Activated CD8-positive, alpha-beta memory T cell treated with anti-CD3 and anti-CD28 coated beads for 1 hour (primary cell): ENCODE measurements at places on chromosomes 6 and 20.

- no peak for DNase-seq
These were observed 173.8 kb downstream of the VEGFA start for GRCh38 chr6:43943781-43944250.

DNA sequence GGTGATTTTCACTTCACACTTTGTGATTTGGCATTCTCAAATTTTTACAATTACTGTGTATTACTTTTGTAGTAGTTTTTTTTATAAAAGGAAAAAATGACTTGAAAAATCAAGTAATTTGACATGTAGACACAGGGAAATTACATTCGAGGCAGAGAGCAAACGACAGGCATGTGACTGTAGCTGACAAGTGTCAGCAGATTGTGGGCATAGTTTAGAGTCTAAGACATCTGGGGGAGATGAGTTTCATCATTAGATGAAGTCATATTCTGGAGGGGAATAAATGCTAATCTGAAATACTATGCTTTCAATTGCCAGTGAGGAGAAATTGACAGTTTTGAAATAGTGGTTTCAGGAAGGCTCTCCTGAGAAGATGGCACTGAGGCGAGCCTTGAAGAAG, 126.0 kb downstream of the MTHFD1L start:
- no peak for DNase-seq

- no peak for DNase-seq
These were observed 5.9 kb downstream of the VNN2 start for GRCh38 chr6:132751828-132752227.

GRCh38 chr6:44339763-44340625, 2.5 kb upstream of the SPATS1 start:
- no peak for DNase-seq

DNA sequence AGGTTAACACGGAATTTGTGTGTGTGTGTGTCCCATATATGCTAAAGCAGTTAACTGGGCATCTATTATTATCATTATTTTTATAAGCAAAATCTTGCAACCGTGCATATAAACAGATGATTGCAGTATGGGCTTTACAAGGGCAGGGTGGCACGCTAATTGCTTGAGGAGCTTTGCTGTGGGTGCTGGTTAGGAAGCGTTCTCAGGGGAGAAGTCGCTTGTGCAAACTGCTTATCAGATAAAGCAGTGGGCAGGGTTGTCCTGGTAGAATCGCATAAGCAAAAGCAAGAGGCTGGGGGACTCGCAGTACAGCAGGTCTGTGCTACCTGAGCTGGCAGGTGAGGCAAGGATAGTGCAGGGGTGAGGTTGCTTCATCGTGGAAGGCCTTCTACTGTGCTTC, 9.7 kb upstream of the CCN6 start:
- DNase-seq = no peak

- no peak for DNase-seq
These were observed 160.8 kb downstream of the CDC5L start for GRCh38 chr6:44548319-44548718.

- DNase-seq = no peak
These were observed 403.8 kb upstream of the SOX4 start for GRCh38 chr6:21189759-21190158.

DNA sequence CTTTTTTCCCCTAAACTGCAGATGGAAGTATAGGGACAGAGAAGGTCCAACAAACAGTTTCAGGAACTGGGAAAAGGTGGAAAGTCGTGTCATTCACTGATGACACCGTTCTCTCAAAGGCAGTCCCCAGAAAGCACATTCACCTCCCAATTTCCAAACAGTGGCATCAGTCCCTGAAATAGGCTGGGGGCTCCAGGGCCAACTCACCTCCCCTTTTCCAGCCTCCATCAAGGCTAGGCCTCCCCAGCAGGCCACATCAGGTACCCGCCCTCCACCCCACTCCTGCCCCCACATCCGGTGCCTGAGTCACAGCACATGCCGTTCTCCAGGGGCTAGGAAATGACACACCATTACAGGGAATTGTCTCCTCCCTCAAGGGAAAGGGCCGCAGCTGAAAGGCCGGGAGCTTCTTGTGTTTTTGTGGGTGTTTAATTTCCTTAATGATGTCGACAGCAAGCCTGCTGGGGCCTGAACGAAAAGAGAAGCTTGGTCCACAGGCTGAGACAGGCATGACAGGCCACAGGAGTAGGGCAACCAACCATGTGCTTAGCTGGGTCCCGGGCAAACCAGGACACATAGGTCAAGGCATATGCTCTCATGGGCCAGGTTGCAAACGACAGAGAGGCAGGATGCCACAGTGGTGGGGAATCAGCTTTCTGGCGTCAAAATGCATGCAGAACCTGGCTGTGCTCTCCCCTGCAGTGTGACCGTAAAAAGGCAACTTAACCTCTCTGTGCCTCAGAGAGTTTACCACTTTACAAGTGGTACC, 39.2 kb downstream of the ZMYND8 start:
- peak; percentile 20 for DNase-seq
